ENCODE measurements at places on chromosomes 12 and 14. TPM values are rescaled to one million over a fixed set of nuclear protein-coding genes. Genes with fewer than 3 reads are reported as not detected.

Gene MANSC4
- not detected for total RNA-seq

Gene KLRG1
- 3.2 TPM for total RNA-seq

Gene IL26
- total RNA-seq = not detected

Gene AQP2
- not detected for total RNA-seq

Gene SYT1
- total RNA-seq = 11.7 TPM

Gene WNT1
- total RNA-seq = not detected

Gene TMEM121
- 0.80 TPM for total RNA-seq

Gene TAS2R9
- not detected for total RNA-seq

Gene NOVA1
- 6.9 TPM for total RNA-seq

Gene GPR135
- 0.59 TPM for total RNA-seq

Gene RFLNA
- 3.7 TPM for total RNA-seq

Gene OLR1
- not detected for total RNA-seq

Gene LALBA
- total RNA-seq = not detected

Gene ZDHHC22
- 11.6 TPM for total RNA-seq

Gene CTSG
- total RNA-seq = 0.10 TPM

Gene SERPINA9
- total RNA-seq = not detected

Gene AQP5
- 1.7 TPM for total RNA-seq

Gene OR4L1
- not detected for total RNA-seq

Gene CLMN
- total RNA-seq = 10.5 TPM

Gene ERG28
- total RNA-seq = 28.3 TPM

Gene FAM186B
- 0.11 TPM for total RNA-seq

Gene IPO8
- 27.8 TPM for total RNA-seq

Gene ARMH4
- total RNA-seq = 2.4 TPM
